Esophagus muscularis mucosa (tissue), 4 donors: ENCODE measurements at places on chromosomes 2 and 18. TPM values are rescaled to one million over a fixed set of nuclear protein-coding genes. Genes with fewer than 3 reads are reported as not detected.
A peak's percentile ranks its signal among the peaks of the same experiment; 100 is the strongest.

CHN1 gene
- 31.6 TPM for total RNA-seq

REG1B gene
- total RNA-seq, result not detected

XIRP2 gene
- not detected for total RNA-seq

TACR1 gene
- total RNA-seq, result 3.0 TPM

TXNDC2 gene
- total RNA-seq, result 0.33 TPM

EPC2 gene
- total RNA-seq, result 34.1 TPM

UGT1A5 gene
- total RNA-seq, result not detected

KRTCAP3 gene
- not detected for total RNA-seq

CTNNA2 gene
- total RNA-seq, result 0.80 TPM

- no peak for DNase-seq
Measured at GRCh38 chr18:63312737-63313395, 6.7 kb downstream of the BCL2 start.

GRCh38 chr2:238716585-238716984 lies 131.3 kb upstream of the TWIST2 start:
- peak; percentile 50 for DNase-seq

- DNase-seq, result no peak
Measured at GRCh38 chr2:83730223-83730622, 728.9 kb downstream of the SUCLG1 start.

- DNase-seq, result no peak
Measured at GRCh38 chr2:207408086-207408794, 121.5 kb upstream of the CREB1 start.

DNA sequence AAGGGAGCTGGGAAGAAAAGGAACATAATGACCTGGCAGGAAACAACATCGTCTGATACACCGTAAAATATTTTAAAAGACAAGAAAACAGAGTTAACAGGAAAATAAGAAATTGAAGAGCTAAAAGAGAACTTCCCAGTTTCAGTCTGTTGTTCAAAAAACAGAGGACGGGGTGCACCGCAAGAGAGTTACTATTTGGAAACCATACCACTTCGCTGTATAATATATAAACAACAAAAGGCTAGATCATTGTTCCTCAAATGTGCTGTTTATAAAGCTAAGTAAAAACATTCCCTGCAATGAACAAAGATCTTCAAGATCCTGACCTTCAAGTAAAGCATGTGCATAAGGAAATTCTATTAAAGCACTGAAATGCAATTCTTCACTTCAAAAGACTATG lies 2.1 kb downstream of the PPP3R1 start:
- no peak for DNase-seq

- DNase-seq, result peak; percentile 31
Measured at GRCh38 chr2:223020971-223021675, 30.9 kb upstream of the KCNE4 start.

DNA sequence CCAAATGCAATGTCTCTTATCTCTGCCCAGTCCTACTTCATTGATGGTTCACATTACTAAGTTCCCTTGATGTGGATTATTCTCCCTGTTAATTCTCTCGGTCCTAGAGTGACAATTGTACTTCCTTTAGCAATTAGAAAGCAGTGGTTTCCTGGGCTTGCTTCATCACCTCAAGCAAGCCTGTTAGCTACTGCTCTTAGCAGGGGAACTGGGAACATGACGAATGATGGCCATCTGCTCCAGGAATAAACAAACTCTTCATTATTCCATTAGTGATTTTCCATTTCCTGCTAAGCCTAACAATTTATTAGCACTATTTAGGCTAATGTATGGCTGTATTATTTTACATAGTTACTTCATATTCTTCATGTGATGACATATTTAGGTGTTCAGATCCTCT lies 331.8 kb downstream of the MTX2 start:
- DNase-seq, result no peak

GRCh38 chr2:87995756-87996155 lies 20.6 kb downstream of the RNU2-63P start:
- peak; percentile 31 for DNase-seq

- peak; percentile 26 for DNase-seq
Measured at GRCh38 chr2:128585706-128586105, 267.0 kb upstream of the HS6ST1 start.

- DNase-seq, result no peak
Measured at GRCh38 chr2:128301501-128301966, 17.1 kb downstream of the HS6ST1 start.

DNA sequence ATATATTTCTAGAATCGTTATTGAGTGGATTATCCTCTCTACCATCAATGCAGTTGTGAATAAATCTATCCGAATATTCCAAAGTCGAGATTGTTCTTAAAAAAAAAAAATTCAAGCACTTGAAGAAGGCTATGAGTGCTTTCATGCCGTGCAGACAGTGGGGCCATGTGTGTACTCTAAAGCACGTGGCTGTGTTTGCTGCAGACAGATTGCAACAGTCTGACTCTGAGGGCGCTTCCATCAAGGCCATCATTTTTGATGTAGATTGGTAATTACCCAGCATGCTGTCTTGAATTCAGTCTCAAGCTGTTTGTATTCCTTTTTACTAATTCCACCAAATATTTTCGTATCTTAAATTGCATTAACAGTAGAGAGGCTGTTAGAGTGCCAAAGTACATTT lies 325.9 kb upstream of the LINC00305 start:
- DNase-seq, result no peak

DNA sequence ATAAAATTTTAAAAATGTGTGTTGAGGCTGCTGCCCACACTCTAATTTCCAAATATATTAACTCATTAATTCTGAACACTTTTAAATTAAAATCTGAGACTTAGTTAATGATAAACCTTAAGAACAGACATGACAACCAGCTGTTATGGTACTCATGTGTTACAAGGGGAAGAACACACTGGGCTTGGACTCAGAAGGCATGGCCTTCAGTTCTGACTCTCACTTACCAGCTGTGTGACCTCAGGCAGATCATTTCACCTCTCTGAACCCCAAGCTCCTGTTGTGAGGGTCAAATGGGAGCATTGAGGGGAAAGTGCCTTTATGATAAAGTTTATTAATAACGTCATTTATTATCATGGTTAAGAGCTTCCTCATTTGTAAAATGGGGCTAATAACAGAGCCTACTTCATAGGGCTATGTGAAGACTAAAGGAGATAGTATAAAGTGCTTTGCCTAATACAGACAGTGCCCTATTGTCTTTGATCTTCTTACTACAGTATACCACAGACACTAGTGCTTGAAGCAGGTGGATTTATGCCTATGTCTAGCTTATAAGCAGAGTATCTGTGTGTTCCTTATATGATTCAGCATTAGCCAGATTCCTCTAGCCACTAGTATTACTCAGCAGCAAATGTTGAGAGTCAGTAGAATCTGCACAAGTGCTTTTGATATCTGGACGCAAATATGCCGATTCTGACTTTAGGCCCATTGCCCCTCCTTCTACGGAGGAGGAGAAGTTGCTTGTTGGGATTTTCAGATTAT lies 99.6 kb downstream of the SGPP2 start:
- no peak for DNase-seq

GRCh38 chr18:74065366-74065765 lies 82.3 kb downstream of the FBXO15 start:
- DNase-seq, result no peak

DNA sequence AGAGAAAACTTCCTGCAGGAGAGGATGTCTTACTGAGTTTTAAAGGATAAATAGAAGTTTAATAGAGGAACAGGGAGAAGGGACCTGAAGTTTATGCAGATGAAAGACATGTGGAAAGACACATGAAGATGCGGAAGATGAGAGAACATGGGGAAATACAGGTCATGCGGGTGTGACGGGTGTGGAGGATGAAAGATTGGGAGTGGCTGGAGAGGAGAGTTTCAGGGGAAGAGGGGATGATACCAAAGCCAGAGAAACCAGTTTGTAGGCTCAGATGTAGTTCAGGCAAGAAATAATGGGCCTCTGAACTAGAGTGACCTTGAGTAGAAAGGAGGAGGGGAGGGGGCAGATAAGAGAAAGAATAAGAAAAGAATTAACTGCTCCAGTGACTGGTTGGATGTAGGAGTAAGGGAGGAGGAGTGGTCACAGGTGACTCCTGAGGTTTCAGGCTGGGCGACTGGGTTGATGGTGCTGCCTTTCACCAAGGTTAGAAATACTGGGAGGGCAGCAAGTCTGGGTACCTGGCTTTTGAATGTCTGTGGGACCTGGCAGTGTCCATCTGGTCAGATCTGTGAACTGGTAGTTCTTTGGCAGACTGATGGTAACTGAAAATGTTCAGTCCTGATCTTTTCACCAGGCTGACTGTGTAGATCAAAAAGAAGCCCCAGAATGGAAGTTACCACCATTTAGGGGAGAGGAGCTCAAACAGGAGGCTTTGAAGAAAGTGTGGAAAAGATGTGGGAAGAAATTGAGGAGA lies 69.4 kb downstream of the TET3 start:
- DNase-seq, result no peak

GRCh38 chr2:199955007-199955338 lies 318 bp downstream of the TYW5 start:
- no peak for DNase-seq

GRCh38 chr2:21664083-21664482 lies 540.3 kb downstream of the TDRD15 start:
- DNase-seq, result peak; percentile 66

GRCh38 chr2:197327073-197327471 lies 16.5 kb upstream of the ANKRD44 start:
- DNase-seq, result no peak

- DNase-seq, result no peak
Measured at GRCh38 chr2:26580151-26580550, 61.0 kb downstream of the CIB4 start.

GRCh38 chr2:102880731-102881130 lies 118.9 kb downstream of the TMEM182 start:
- no peak for DNase-seq

GRCh38 chr2:74585406-74586185 lies 31.1 kb downstream of the DOK1 start:
- no peak for DNase-seq
